ENCODE measurements at places on chromosomes 16 and 17. TPM values are rescaled to one million over a fixed set of nuclear protein-coding genes. Genes with fewer than 3 reads are reported as not detected.

- H3K4me3 ChIP-seq = no peak overlapping the region
- peaks cover 17% of the 10 kb centered on the region for H3K4me1 ChIP-seq
- H3K27ac ChIP-seq = no peak overlapping the region
- H3K27me3 ChIP-seq = peaks cover 26% of the 10 kb centered on the region
- no peaks in the 10 kb centered on the region for H3K36me3 ChIP-seq
Observed at GRCh38 chr16:57797216-57797525, 5.1 kb downstream of the KIFC3 start.

GRCh38 chr17:68684949-68685357, 83.8 kb upstream of the FAM20A start:
- DNase-seq = no peak
- no peaks in the 10 kb centered on the region for H3K4me1 ChIP-seq
- no peaks in the 10 kb centered on the region for H3K36me3 ChIP-seq
- no peak overlapping the region for H3K4me3 ChIP-seq
- peaks cover 21% of the 10 kb centered on the region for H3K27me3 ChIP-seq

GRCh38 chr17:66713533-66714042, 121.3 kb upstream of the CACNG5 start:
- peak overlapping the region; percentile 90 for H3K27ac ChIP-seq
- peak; percentile 13 for DNase-seq
- peaks cover 30% of the 10 kb centered on the region for H3K36me3 ChIP-seq
- H3K27me3 ChIP-seq = no peaks in the 10 kb centered on the region
- no peak overlapping the region for H3K4me3 ChIP-seq
- peaks cover 32% of the 10 kb centered on the region for H3K4me1 ChIP-seq

DNA sequence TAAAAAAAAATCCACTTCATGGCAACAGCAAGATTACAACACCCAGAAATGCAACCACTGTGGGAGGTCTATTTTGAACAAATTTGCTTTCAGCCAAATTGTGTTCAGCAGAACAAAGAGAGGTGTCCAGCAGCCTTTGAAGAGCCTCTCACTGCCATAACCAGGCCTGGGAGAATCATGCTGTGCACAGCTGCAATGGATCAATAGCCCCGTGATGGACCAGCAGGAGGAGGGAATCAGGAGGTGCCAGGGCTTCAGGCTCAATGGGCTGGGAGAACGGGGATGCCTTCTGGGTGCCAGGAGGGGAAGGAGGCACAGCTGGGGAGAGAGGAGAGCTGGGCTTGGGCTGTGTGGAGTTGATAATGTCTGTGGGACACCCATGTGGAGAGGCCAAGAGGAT, 366.2 kb upstream of the EEF2KMT start:
- H3K36me3 ChIP-seq = no peaks in the 10 kb centered on the region
- H3K4me1 ChIP-seq = no peaks in the 10 kb centered on the region
- H3K27ac ChIP-seq = no peak overlapping the region
- no peak for DNase-seq
- no peak overlapping the region for H3K4me3 ChIP-seq

DNA sequence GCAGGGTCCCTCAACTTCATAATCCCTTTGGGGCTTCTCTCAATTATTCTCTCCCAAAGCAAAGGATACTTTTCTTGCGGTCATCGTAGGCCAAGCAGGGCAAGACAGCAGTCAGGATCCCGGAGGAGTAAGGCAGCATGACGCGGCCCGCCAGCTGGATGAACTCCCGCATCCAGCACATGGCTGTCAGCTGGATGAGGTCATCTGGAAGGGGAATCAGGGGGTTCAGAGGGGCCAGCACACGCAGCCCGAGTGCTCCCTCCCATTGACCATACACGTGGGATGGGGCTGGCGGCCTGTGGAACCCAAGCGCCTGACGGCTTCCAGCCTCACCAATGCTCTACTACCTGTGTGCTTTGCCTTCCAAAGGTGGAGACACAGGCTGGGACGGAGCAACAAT, 19.2 kb downstream of the VAC14 start:
- no peak overlapping the region for H3K4me3 ChIP-seq
- H3K27ac ChIP-seq = no peak overlapping the region

DNA sequence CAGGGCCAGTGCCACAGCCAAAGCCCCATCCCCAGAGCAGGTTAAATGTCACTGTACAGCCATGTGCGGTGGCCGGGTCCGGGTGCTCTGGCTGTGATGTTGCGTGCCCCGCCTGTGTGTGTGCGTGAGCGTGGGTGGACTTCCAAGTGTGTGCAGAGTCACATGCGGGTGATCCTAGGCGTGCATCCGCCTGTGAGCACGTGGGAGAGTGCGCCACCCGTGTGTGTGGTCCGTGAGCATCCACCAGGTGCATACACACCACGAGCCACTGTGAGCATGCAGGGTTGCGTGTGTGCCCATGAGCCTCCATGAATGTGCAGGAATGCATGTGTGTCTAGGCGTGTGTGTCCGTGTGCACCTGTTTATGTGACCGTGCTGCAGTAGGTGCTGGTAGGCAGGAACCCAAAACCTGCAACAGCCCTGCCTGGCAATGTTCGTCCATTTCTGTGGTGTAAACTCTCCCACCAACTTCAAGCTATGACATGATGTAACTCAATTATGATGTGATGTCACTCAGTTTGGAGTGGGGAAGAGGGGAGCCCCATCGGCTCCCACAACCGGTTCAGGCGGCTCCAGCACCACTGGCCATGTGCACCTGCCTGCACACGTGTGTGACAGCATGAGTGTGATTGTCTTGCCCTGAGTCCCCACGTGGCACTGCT, 37.6 kb upstream of the ACSF3 start:
- H3K27me3 ChIP-seq = no peaks in the 10 kb centered on the region
- H3K4me1 ChIP-seq = no peaks in the 10 kb centered on the region
- no peak overlapping the region for H3K4me3 ChIP-seq
- no peak overlapping the region for H3K27ac ChIP-seq
- H3K36me3 ChIP-seq = no peaks in the 10 kb centered on the region

GRCh38 chr16:30122604-30123160, 338 bp downstream of the MAPK3 start:
- H3K4me3 ChIP-seq = peak overlapping the region; percentile 91
- H3K36me3 ChIP-seq = no peaks in the 10 kb centered on the region
- H3K27ac ChIP-seq = peak overlapping the region; percentile 77
- no peaks in the 10 kb centered on the region for H3K27me3 ChIP-seq
- DNase-seq = peak; percentile 18

DNA sequence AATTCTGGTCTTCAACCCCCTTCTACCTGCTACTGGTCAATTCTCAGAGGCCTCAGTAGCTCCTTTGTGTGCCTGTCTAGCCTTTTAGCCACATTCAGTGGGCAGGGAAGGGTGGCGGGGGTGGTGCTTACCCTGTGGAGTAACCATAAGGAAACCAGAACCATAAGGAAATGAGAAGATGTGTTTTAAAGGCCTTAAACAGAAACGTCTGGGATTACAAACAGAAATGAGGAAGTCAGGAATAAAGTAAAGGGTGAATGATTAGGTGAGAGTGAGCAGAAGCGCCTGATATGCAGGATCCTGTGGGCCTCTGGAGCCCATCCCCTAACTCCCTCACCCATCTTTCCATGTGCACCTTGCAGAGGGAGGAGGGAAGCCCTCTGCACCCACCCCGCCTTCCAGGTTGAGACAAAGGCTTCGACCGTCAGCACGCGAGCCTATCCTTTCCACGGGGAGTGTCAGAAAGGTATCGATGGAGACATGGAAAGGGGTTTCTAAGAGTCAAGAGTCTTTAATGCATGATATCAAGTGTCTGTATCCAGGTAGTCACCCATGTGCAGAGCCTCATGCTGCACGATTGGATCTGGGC, 20.4 kb downstream of the KIAA0513 start:
- H3K27ac ChIP-seq = peak overlapping the region; percentile 86
- H3K36me3 ChIP-seq = peaks cover 2% of the 10 kb centered on the region
- peak overlapping the region; percentile 69 for H3K4me3 ChIP-seq
- H3K4me1 ChIP-seq = peaks cover 33% of the 10 kb centered on the region
- no peaks in the 10 kb centered on the region for H3K27me3 ChIP-seq

DNA sequence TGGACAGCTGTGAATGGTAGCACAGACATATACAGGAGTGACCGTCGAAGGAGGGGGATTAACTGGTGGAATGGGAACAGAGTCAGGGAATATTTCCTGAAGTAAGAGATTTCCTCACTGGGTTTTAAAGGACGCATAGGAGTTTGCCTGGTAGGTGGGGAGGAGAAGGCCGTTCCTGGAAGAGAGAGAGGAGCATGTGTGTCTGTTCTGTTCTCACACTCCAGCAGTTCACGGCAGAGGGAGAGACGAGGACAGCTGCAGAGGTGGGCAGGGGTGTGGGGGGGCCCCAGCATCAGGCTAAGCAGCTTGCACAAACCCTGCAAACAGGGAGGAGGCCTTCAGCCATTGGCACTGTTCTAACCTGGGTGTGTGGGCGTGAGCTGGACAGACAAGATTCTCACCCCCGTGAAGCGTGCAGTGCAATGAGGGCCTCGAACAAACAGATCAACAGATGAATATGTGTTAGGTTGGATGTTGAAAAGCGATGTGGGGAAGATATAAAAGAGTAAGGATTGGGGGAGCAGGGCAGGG, 85.3 kb upstream of the GSE1 start:
- H3K27ac ChIP-seq = no peak overlapping the region
- peaks cover 4% of the 10 kb centered on the region for H3K4me1 ChIP-seq
- H3K4me3 ChIP-seq = no peak overlapping the region
- no peaks in the 10 kb centered on the region for H3K36me3 ChIP-seq
- no peak for DNase-seq
- no peaks in the 10 kb centered on the region for H3K27me3 ChIP-seq

GRCh38 chr17:15348021-15348420, 6.6 kb upstream of the TEKT3 start:
- no peak overlapping the region for H3K27ac ChIP-seq
- no peak overlapping the region for H3K4me3 ChIP-seq
- H3K27me3 ChIP-seq = peaks cover 92% of the 10 kb centered on the region
- no peaks in the 10 kb centered on the region for H3K4me1 ChIP-seq
- no peak for DNase-seq

- no peak for DNase-seq
- peaks cover 14% of the 10 kb centered on the region for H3K4me1 ChIP-seq
- H3K27me3 ChIP-seq = no peaks in the 10 kb centered on the region
- H3K36me3 ChIP-seq = peaks cover 65% of the 10 kb centered on the region
- no peak overlapping the region for H3K4me3 ChIP-seq
Observed at GRCh38 chr17:76039121-76039520, 12.0 kb upstream of the EVPL start.

DNA sequence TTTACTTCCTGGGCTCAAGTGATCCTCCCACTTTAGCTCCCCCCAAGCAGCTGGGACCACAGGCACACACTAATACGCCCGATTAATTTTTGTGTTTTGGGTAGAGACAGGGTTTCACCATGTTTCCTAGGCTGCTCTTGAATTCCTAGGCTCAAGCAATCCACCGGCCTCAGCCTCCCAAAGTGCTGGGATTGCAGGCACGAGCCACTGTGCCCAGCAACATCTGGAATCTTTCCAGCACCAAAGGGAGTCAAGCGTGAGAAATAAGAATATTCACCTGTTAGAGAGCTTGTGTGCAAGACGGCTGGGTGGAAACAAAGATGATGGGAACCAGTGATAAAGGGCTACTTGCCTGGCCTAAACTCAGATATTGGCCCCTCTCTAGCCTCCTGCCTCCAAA, 14.2 kb upstream of the ALOX12B start:
- no peaks in the 10 kb centered on the region for H3K36me3 ChIP-seq
- H3K27me3 ChIP-seq = no peaks in the 10 kb centered on the region
- no peak overlapping the region for H3K4me3 ChIP-seq
- no peaks in the 10 kb centered on the region for H3K4me1 ChIP-seq
- no peak for DNase-seq

GRCh38 chr17:67492251-67492740, 115.2 kb downstream of the PITPNC1 start:
- peaks cover 45% of the 10 kb centered on the region for H3K4me1 ChIP-seq
- H3K4me3 ChIP-seq = peak overlapping the region; percentile 17
- DNase-seq = no peak
- H3K27me3 ChIP-seq = no peaks in the 10 kb centered on the region
- no peak overlapping the region for H3K27ac ChIP-seq

DNA sequence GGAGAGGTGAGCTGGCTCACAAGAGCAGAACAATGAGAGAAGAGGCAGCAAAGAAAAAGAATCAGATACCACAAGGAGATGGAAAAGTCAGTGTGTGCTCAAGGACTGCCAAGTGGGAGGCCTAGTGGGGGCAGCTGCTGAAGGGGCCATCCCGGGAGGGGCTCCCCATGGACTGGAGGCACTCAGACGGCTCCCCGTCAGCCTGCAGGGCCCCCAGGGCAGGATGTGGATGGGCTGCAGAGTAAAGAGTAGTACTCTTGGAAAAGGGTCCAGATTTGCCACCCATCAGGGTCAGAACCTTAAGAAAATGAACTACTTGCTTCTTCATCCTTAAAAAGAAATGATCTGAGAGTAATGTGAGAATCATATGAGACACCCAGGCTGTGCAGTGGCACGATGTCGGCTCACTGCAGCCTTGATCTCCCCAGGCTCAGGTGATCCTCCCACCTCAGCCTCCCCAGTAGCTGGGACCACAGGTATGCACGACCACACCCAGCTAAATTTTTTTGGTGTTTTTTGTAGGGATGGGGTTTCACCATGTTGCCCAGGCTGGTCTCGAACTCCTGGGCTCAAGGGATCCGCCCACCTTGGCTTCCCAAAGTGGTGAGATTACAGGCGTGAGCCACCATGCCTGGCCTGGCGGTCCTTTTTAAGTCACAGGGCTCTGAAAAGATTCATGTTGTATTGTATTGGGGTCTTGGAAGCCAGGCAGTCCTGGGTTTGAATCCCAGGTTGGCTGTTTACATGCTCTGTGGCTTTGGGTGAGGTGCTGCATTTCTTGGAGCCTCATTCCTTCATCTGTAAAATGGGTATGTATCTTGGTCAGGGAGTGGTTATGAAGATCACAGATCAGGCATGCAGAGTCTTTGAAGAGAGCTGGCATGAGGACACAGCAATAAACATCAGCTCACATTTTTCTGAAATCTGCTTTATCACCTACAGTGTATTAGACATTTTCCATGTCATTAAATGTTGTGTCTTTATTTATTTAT, 15.1 kb downstream of the ACSF2 start:
- H3K4me1 ChIP-seq = peaks cover 5% of the 10 kb centered on the region
- no peak for DNase-seq
- H3K27ac ChIP-seq = no peak overlapping the region
- peaks cover 2% of the 10 kb centered on the region for H3K36me3 ChIP-seq

- peaks cover 13% of the 10 kb centered on the region for H3K4me1 ChIP-seq
- no peaks in the 10 kb centered on the region for H3K27me3 ChIP-seq
- H3K36me3 ChIP-seq = peaks cover 18% of the 10 kb centered on the region
- peak overlapping the region; percentile 68 for H3K27ac ChIP-seq
- peak overlapping the region; percentile 74 for H3K4me3 ChIP-seq
Observed at GRCh38 chr16:668519-669171, 713 bp downstream of the RHOT2 start.

GRCh38 chr17:9729034-9729650, 62.2 kb downstream of the DHRS7C start:
- no peak overlapping the region for H3K4me3 ChIP-seq
- H3K36me3 ChIP-seq = no peaks in the 10 kb centered on the region
- DNase-seq = peak; percentile 29

- peak; percentile 35 for DNase-seq
- peaks cover 30% of the 10 kb centered on the region for H3K4me1 ChIP-seq
- H3K27me3 ChIP-seq = peaks cover 6% of the 10 kb centered on the region
- peak overlapping the region; percentile 83 for H3K4me3 ChIP-seq
- no peaks in the 10 kb centered on the region for H3K36me3 ChIP-seq
- no peak overlapping the region for H3K27ac ChIP-seq
Observed at GRCh38 chr17:4499431-4500190, 930 bp downstream of the SPNS2 start.

GRCh38 chr17:45171338-45172231, 9.9 kb downstream of the HEXIM2 start:
- H3K4me1 ChIP-seq = peaks cover 30% of the 10 kb centered on the region
- peak overlapping the region; percentile 80 for H3K4me3 ChIP-seq
- H3K27ac ChIP-seq = peak overlapping the region; percentile 86
- H3K36me3 ChIP-seq = no peaks in the 10 kb centered on the region
- no peaks in the 10 kb centered on the region for H3K27me3 ChIP-seq

ZNF19 gene
- total RNA-seq = 17.5 TPM

ZSCAN10 gene
- 0.26 TPM for total RNA-seq

QRICH2 gene
- 6.5 TPM for total RNA-seq

GRB7 gene
- total RNA-seq = not detected

GNPTG gene
- total RNA-seq = 56.9 TPM

MT3 gene
- 1.8 TPM for total RNA-seq
